CD4-positive, alpha-beta T cell (primary cell): ENCODE measurements at places on chromosomes 3 and 15. TPM values are rescaled to one million over a fixed set of nuclear protein-coding genes. Genes with fewer than 3 reads are reported as not detected.

GRCh38 chr15:68798346-68799094 is 22.2 kb downstream of the ANP32A start:
- DNase-seq, result no peak

Gene ZIC1
- total RNA-seq, result not detected

Gene TRAIP
- total RNA-seq, result 2.4 TPM

- no peak for DNase-seq
These were observed 144.3 kb upstream of the MRPS22 start for GRCh38 chr3:139199421-139200010.

Gene FBXO40
- total RNA-seq, result not detected

- DNase-seq, result peak; percentile 31
These were observed 161.5 kb downstream of the FOXP1 start for GRCh38 chr3:71421820-71422566.

GRCh38 chr15:96037584-96037983 is 292.9 kb upstream of the NR2F2 start:
- DNase-seq, result no peak
